Stimulated activated CD8-positive, alpha-beta memory T cell treated with anti-CD3 and anti-CD28 coated beads, Interleukin-4, amount 100 ng/mL, for 1 hour (primary cell): ENCODE measurements at places on chromosomes 2 and 18.

GRCh38 chr18:69845593-69846506 is 101.8 kb downstream of the CD226 start:
- DNase-seq = no peak

DNA sequence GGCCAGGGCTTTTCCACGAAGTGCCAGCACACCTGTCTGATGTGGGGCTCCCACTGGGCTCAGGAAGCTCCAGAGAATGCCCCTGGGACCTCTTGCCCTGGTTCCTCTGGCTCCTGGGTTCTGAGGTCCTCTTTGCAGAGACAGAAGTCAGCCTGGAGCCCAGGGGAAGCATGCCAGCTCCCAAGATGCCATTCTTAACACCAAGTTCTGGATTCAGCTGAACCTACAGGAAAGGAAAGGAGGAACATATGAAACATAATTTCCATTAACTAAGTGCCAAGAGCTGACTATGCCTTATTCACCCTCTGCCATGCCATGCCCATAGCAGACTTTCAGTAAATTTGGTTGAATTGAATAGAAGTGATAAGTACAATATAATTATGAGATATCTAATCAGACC is 21.9 kb downstream of the FAM124B start:
- no peak for DNase-seq

GRCh38 chr2:179251870-179252269 is 12.8 kb downstream of the SESTD1 start:
- DNase-seq = no peak

DNA sequence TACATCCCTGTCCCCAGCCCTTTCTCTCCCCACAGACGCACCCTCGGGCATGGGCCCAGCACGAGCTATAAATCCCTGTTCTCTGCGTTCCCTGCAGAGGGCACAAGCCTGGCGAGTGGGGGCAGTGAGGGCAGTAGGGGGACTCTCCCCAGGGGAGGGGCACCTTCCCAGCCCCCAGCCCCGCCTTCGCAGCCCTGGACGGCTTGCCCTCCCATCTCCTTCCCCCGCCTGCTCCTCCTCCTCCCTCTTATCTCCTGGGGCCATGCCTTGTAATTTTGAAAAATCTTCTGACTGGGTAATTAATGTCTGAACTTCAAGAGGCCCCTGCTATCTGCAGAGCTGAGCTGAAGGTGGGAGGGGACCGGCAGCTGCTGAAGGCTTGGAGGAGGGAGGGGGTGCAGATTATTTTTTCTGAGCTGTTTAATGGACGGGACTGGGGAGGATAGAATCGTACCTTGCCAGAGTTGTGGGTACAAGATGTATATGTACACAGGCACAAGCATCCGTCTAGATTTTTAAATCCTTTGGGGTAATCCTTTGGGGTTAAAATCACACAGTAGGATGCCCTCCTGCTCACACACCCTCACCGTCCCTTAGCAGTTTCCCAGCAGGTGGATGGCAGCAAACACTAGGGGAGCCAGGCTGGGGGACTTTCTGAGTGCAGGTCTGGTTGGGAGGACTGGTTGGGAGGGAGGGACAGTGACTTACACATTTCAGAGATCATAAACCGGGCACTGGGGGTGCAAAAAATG is 121.9 kb downstream of the SMAD7 start:
- DNase-seq = no peak

DNA sequence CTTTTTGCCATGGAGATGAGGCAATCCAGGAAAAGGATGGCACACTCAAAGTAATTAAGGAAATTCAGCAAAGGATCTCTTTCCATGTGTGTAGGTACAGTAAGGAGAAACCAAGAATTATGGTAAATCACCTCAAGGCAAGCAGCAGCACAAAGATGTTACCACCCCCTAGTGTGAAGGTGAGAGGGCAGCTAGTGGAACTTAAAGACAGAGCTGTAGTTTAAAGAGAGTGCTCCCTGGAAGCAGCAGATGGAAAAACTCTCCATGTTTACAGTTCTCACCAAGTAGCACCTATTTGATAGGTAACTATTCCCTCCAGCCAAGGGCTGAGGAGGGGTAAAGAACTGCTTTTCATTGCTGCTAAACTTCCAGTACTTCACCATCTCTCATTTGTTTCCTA is 860.4 kb upstream of the CRIM1 start:
- DNase-seq = no peak

DNA sequence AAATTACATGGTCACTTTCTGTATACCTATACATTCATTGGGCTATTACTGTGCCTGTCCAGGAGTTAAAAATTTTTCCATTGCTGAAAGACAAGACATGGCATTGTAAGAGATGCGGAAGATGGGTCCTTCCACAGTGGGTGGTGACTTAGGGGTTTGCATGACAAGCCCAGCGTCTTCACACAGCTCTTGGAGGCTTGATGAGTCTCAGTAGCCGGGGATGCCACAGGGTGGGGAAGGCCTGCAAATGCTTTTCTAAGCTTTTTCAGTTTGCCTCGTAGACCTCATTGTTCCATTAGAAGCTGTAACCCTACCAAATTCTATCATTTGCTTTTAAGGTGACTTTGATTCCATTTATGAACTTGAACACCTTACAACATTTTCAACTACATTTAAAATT is 18.1 kb upstream of the MAPRE3 start:
- no peak for DNase-seq

GRCh38 chr2:237491515-237492118 is 4.6 kb downstream of the MLPH start:
- no peak for DNase-seq

GRCh38 chr2:113755035-113755834 is 1.2 kb downstream of the SLC35F5 start:
- no peak for DNase-seq

DNA sequence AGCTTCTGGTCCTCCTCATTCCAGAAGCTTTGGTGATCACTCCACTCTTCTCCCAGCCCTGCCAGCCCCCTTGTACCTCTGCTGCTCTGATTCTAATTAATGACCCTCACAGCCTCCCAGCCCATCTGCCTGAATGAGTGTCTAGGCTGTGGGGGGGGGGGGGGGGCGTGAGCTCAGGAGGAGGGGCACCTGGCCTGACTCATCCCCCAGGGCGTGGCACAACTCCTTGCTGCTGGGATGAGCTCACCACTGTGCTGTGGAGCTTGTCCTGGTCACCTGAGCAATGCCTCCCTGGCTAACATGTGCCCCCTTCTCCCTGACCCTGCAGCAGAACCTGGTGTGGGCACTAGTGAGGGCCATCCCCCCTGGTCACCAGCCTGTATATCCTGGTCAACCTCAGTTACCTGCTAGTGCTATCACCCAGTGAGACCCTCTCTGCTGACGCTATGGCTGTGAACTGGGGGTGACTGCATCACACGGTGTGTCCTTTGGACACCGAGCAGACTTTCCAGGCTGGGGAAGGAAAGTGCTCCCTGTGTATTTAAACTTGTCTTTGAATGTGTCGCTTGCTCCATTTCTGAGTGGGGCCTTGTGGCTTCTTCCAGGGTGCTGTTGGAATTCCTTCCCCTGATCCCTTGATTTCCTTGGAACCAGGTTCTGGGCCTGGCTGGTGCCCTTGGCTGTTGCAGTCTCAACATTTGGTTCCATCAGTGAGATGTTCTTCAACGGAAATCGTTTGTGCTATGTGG is 41.5 kb upstream of the PUM2 start:
- no peak for DNase-seq

DNA sequence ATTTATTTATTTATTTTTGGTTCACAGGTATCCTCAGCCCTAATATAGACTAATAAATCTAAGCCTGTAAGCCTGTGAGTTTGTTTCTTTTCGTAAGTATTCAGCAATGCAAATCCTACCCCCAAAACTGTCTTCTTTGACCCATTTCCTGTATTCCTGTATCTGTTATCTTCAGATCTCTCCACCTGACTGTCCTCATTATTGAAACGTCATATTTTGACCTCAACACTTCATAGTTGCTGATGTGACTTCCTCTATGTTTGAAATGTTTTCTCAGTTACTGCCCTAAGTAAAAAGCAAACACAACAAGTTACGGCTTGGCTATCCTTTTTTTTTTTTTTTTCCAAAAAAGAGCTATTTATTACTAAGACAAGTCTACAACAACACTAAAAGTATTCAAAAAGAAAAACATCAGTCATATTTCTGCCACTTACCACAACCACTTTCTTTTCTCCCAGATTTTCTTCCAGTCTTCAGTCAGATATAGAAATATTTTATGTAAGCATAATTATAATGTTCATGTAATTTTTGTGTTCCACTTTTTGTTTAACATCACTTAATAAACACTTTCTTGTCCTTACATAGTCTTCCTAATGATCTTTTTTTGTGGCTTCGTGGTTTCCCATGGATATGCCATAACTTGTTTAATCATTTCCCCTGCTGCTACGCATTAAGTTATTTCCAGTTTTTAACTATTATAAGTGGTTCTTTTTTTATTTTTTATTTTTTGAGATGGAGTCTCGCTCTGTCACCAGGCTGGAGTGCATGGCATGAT is 45.0 kb upstream of the EML4 start:
- DNase-seq = no peak

DNA sequence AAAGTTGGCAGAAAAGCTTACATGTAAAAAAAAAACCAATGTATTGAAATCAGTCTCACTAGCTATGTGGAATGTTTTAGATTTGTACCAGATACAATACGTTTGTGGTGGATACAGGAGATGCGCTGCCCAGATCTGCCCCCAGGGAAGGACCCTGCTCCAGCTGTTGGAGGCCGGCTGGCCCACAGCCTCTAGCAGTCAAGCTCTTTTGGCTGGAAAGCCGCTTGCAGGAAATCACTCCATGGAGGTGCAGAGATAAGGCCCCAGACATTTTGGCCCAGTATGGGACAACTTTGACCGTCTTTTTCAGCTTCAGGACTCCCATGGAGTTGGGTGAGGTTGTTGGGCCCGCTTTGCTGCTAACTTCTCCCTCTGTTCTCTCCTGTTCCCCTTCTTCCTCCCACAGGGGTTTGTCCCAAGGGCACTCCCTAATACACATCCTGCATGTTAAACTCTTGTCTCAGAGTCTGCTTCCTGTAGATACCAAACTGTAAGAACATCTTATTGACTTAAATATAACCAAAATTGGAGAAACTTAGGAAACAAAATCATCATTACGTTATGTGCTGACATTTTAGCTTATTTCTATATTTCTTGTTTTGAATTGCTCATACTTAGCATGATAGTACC is 1.7 kb upstream of the QPCT start:
- DNase-seq = no peak

DNA sequence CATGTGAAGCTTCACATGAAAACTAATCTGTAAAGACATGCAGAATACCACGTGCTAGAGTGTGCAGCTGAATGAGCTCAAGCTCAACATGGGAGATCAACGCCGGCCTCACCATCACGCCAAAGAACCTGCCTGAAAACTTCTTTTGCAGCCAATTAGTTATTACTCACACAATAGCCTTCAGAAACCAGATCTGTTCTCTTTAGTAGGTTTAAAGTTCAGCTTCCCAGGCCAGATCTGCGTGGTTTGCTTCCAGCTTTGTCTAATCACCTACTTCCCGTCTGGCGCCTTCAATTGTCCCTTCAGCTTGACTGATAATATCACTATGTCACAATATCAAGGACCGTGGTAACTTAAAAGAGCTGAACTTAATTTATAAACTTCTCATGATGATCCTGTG is 68.0 kb upstream of the ZNF236 start:
- no peak for DNase-seq

GRCh38 chr2:31729442-31730092 is 148.8 kb upstream of the SRD5A2 start:
- DNase-seq = no peak
